ENCODE measurements at places on chromosomes 2 and 18. TPM values are rescaled to one million over a fixed set of nuclear protein-coding genes. Genes with fewer than 3 reads are reported as not detected.

The IL1RL1 gene
- total RNA-seq: 0.89 TPM

The OTX1 gene
- not detected for total RNA-seq

DNA sequence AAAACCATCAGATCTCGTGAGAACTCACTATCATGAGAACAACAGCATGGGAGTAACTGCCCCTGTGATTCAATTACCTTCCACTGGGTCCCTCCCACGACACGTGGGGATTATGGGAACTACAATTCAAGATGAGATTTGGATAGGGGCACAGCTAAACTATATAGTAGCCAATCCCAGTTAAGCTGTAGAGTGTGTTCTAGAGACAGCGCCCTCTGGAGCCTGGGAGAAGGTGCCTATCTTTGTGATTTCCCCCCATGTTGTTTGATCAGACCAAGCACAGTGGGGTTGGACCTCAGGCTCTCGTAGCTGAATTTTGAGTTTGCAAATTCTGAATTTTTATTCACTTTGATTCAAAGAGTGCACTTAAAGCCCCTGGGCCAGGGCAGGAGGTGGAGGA is 108.2 kb upstream of the TWIST2 start:
- no peak for DNase-seq

- DNase-seq: no peak
Observed at GRCh38 chr2:217858519-217859491, 144.0 kb downstream of the TNS1 start.

- no peak for DNase-seq
Observed at GRCh38 chr2:176612736-176613135, 343.5 kb downstream of the MTX2 start.

DNA sequence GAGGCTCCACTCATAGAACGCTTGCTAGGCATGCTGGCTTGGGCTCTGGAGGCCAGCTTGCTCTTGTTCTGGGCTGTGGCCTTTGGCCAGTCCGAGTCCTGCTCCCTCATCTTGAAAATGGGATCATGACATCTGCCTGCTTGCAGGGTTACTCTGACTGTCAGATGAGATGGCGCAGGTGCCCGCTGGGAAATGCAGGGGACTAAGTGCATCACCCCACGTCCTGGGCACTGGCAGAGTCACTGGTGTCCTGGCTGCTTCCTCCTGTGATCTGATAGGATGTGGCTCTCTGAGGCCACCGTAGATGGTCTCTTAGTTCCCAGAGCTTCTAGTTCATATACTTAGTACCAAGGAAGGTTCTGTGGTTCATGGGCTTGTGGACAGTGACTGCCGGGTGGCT is 18.5 kb downstream of the LDLRAD4 start:
- DNase-seq: no peak

DNA sequence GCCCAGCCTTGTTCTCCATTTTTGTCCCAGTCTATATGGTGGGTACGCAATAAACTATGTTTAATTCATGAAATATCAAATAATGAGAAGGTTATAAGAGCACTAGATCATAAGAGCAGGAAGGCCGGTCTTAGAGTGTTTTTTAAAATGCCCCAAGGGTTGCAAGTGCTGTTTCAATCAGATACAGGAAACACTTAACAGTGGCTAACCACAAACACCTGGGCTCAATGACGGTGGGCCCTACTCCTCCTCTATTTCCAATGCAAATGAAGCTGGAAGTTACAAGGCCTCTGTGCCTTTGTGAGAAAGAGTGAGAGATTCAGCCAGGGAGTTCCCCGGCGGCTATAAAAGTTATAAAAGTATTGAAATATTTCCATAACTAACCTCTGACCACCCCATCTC is 18.9 kb upstream of the WDR33 start:
- DNase-seq: peak; percentile 66

GRCh38 chr2:8310557-8311455 is 371.1 kb upstream of the ID2 start:
- no peak for DNase-seq

- DNase-seq: no peak
Observed at GRCh38 chr2:100776445-100776844, 43.5 kb upstream of the NPAS2 start.

DNA sequence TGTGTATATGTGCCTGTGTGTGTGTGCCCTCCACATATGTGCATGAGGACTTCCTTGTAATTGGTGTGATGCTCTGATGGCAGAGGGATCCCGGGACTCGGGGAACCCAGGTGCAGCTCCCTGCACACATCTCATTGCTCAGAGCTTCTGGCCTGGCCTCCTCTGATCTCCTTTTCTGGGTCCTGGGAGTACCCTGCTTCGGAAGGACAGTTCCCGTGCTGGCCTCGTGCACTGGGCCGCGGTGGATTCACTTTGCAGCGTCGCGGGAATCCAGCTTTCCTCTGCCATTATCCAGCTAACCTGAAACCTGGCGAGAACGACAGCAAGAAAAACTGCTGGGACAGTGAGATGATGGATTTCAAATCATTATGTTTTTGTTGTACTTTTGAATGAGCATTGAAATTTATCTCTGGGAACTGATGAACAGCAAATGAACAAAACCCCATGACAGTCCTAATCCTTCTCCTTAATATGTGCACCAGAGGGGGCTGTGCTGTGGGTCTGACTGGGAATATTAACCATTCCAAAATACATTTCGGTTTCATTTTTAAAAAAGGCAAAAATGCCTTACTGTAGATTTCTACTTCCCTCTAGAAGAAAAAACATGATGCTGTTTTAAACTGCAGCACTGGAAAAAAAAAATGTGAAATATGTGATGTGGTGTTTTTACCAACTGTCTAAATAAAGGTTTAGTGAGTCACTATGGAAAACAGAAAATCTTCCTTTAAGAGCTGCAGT is 78.2 kb downstream of the PTGR3 start:
- DNase-seq: no peak

GRCh38 chr2:204362581-204362980 is 182.7 kb upstream of the PARD3B start:
- DNase-seq: no peak

All from CD4-positive, CD25-positive, alpha-beta regulatory T cell (primary cell).